ENCODE measurements at places on chromosomes 5 and 9.

GRCh38 chr5:172078726-172079345 is 72.4 kb upstream of the FBXW11 start:
- peak; percentile 30 for DNase-seq

GRCh38 chr9:111412280-111412679 is 71.9 kb downstream of the ECPAS start:
- DNase-seq: no peak

DNA sequence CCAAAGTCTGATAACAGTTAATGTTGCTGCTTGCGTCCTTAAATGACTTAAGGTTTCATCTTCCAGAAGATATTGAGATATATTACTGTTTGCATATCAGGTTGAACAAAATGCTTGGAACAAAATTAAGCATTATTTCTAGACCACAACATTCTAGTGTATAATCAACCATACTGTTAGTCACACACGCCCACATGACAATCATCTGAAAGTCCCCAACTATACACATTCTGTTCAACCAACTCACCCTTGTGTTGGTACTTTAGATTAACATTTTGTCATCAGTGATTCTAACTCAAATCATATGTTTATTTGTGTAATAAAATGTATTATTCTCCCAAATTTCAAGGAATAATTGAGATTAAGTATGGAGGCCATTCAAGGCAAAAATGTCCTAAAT is 47.3 kb downstream of the LURAP1L start:
- no peak for DNase-seq

DNA sequence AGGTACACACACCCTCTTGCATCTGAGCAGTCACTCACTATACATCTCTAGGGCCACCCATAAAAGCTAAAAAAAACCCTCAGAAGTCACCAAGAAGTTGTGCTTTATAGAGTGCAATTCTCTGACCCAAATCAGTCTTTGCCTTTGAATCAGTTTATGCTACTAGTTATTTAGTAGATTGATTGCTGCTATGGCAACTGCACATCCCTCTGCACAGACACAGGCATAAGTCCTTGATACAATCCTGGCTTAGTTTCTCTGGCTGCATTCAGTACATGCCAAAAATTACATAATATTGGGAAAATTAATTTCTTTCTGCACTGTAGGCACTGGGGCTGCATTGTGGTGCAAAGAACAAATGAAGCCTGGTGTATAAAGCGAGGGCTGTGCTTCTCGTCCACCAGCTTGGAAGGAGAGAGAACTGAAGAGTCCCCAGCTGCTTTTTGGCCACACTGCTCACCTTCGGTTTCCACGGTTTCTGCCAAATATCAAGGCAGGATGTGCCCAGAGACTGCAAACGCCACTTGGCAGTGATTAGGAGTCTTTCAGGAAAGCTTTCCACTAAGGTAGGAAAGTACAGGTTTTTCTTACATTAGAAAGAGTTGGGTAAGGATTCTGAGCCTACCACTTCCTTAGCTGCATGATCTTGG is 258.4 kb downstream of the ELAVL2 start:
- DNase-seq: no peak

DNA sequence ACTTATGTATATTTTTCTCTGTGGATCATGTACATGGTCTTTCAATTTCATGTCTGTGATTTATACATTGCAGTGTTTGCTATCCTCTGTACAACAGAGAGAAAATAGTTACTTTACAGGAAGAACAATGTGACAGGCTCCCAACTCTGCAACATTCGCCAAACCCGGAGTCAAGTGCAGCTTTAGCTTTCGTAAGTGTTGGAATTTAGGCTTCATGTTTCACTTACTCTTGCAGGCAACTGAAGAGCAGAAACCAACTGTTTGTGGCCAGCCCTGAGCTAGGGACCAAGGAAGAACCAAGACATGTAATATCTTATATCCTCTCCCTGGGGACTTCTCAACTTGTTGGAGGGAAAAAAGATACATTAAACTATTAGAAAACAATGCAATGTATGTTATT is 147.9 kb downstream of the C5orf15 start:
- no peak for DNase-seq

GRCh38 chr5:149581931-149582768 is 852 bp downstream of the ARHGEF37 start:
- no peak for DNase-seq

GRCh38 chr9:19782005-19782404 is 6.8 kb downstream of the SLC24A2 start:
- no peak for DNase-seq

- DNase-seq: no peak
Measured at GRCh38 chr5:95924720-95925377, 36.8 kb downstream of the ELL2 start.

GRCh38 chr9:295576-295975 is 80.9 kb downstream of the DOCK8 start:
- DNase-seq: no peak

DNA sequence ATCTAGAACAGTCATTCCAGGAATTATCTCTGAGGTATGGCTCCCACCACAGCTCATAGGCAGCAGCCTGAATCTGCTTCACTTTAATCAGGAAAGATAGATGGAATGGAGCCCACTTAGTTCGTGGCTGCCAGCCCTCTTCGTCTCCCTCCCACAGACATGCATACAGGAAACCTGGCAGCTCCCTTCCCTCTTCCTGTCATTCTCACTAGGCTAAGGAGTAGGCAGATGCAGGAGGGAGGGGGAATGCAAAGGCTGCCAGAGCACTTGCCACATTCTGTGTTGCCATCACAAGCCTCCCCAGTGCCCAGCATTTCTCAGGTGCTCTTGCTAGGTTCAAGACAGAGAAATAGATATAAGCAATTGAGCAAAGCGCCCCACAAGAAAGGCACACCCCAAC is 378.9 kb downstream of the ELAVL2 start:
- no peak for DNase-seq

- DNase-seq: no peak
Measured at GRCh38 chr5:36273809-36274526, 27.7 kb downstream of the RANBP3L start.

DNA sequence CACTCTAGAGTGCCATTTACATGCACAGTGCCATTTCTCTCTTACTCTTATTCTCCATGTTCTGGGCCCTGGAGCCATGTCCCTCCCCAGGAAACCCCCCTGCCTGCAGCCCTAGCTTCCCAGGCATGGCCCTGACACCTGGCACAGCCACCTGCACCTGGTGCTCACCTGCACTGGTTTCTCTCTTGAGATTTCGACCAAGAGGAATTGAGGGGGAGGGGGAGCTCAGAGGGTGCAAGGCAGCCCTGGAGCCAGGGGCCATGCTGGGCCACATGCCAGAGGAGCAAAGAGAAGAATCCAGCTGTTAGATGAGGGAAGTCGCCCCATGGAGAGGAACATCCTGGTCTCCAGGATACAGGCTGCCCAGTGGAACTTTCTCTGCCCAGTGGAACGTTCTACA is 65.0 kb upstream of the RAPGEF1 start:
- no peak for DNase-seq

DNA sequence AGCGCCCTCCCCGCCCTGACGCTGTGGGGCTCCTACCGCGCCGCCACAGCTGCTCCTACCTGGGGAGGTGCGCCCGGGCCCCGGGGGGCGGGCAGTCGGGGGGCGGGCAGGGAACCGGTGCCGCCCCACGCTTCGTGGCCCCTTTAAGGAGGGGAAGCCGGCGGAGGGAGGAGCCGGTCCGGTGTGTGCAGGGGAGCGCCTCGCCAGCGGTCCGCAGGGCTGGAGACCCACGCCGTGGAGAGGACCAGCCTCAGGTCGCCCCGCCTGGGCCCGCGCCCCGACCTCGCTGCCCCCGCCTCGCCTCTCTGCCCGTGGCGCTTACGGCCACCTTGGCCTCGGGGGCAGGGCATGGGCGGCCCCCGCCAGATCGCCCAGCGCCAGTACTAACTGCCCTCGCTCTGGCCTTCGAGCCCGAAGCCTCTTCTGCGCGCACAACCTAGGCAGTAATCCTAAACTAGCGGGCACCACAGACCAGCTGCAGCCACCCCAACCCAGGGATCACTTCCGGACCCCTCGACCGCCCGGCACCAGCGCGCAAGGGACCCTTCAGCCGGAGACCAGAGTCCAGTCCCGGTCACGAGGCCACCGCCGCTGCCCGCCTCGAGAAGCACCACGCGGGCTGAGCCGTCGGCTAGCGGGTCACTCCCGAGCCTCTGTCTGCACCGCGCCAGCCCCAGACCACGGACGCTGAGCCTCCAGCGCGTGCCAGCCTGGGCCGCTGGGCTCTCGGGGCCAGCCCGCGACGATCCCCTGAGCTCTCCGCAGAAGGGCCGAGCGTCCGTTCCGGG is at the start of gene FOXE1:
Gene FOXE1, plus strand, starts transcription at position 171 of the 788 bp plus-strand sequence. CDS start 689 bp downstream, outside the sequence.
- no peak for DNase-seq

GRCh38 chr5:5373351-5373989 is 49.0 kb upstream of the ICE1 start:
- DNase-seq: no peak

DNA sequence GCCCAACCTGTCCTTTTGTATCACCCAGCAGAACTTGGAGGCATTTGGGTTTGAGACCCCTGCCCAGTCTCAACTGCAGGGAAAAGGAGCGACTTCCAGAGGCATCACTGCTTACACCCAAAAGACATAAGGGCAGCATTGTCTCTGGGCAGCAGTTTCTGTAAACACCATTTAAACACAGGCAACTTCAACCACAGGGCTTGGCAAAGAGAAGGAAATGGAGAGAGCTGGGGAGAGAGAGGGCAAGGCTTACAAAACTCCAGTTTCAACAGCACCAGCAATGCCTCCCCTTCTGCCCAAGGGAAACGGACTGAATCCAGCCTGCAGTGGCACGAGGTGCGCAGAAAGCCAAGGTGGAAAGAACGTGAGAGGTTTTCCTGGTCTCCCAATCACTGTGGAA is 147.6 kb downstream of the ROR2 start:
- DNase-seq: no peak

DNA sequence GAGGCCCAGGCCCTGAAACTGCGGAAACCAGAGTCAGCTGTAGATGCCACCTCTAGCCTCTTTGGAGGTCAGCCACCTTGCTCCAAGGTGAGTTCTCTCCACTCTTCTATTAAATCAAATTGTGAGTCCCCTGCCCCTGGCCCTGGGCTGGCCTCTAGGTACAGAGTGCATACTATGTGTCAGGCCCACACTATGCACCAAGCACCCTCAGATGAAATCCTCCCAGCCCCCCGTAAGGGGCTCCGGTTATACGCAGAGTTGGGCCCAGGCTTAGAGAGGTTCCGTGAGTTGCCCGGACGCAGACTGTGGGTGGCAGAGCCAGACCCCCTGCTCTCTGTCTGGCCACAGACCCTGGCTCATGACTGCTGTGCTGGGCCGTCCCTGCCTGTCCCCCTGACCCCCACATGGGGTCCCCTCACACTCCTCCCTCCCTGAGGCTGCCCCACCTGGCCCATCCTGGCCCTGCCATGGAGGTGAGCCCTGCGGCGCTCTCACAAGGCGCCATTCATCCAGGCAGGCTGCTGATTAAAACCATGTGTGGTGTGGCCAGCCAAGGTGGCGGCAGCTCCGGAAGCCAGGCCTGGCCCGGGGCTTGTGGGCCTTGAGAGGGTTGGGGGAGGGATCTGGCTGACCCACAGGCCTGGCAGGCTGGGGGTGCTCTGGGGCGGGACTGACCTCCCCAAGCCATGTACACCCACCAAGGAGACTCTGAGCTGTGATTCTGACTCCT is 65.5 kb upstream of the SYNPO start:
- DNase-seq: peak; percentile 16

DNA sequence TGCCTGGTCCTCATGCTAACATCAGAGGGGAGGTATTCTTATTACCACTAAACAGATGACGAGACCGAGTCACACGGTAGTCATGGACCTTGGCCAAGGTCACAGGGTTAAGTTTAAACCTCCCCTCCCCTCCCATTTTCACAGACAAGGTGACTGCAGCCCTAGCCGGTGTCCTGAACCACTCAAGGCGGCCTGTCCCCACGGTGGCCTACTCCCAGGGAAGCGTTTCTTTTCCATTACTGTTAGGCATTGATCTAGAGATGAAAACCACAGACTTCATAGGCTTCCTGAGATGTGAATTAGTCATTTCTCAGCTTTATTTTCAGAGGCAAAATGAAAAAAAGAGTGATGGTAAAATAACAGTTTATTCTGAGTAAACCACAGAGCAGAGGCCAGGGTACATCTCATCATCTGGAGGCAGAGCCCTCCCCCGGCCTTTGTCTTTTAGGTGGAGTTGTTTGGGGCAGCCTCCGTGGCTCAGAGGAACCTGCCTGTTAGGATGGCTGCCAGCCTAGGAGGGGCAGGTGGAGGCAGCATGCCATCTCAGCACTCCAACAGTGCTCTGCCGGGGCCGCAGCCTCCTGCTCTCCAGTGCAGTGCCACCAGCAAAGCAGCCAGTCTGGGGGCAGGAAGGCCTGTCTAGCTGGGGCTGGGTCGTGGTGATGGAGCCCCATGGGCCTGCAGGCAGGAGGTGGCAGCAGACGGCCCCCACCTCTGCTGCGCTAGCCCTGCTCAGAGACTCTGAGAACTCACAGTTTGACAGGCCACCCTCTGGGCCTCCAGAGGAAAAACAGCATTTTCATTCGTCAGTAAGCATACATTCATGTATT is 71.2 kb downstream of the RAPGEF1 start:
- no peak for DNase-seq

GRCh38 chr9:127290561-127291065 is 26.0 kb downstream of the GARNL3 start:
- DNase-seq: peak; percentile 43

- no peak for DNase-seq
Measured at GRCh38 chr5:120155873-120156272, 308.2 kb upstream of the PRR16 start.

- DNase-seq: no peak
Measured at GRCh38 chr9:113690055-113690740, 185.9 kb upstream of the ZNF618 start.

- no peak for DNase-seq
Measured at GRCh38 chr5:151134228-151134627, 23.4 kb downstream of the ANXA6 start.

- DNase-seq: no peak
Measured at GRCh38 chr5:116944183-116944582, 369.6 kb upstream of the SEMA6A start.

DNA sequence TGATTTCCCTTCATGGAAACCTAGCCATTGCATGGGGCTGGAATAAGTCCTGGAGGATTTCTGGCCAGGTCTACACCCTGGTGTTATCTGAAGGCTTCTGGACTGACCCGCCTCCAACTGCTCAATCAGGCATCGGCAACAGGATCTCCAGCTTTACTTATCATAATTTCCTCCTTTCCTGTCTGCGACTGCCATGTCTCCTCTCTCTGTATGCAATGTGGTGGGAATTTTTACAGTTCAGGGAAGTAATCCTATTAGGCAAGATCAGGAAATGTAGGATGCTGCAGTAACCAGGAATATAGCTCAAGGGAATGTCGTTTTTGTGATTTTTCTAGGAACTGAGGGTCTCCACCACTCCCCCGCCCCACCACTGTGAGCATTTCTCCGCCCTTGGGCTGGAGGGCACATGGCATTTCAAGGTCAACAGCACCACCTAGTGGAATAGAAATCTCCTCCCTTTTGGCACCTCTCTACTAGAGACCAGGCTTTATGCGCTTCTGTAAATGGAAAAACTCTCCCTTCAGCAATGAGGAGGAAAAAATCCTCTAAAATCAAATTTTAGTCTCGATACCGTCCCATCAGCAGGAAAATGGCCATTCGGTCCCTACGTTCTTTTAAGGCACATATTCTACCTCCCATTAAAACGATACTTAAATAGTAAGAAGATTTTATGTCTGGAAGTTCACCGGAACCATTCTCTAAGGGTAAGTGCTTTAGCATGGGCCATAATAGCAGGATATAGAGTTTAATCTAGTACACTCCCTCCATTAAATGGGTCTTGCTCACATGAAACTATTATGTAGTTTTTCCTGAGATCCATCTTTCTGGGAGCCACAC is 93.0 kb downstream of the YTHDC2 start:
- peak; percentile 38 for DNase-seq

GRCh38 chr5:135555530-135555929 is 19.8 kb upstream of the NEUROG1 start:
- DNase-seq: no peak

Measured in HFF-Myc (cell line).